ENCODE measurements at places on chromosomes 5 and 9.

DNA sequence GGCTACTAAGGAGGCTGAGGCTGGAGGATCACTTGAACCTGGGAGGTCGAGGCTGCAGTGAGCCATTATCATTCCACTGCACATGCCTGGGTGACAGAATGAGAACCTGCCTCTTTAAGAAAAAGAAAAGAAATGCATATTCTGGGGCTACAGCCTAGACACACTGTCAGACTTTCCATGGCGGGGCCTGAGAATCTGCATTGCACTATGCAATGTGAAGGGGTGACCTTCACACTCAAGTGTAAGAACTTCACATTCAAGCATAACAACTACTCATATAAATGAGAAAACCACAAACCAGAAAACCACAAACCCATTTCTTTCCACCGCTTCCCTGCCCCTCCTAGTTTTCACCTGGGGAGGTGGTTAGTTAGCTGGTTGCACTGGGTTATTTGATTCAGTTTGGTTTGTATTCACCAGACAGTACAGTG, 18.0 kb upstream of the FBP2 start:
- H3K4me3 ChIP-seq, result no peak overlapping the region
- H3K27ac ChIP-seq, result no peak overlapping the region
- H3K36me3 ChIP-seq, result no peaks in the 10 kb centered on the region
- no peaks in the 10 kb centered on the region for H3K27me3 ChIP-seq
- DNase-seq, result no peak

DNA sequence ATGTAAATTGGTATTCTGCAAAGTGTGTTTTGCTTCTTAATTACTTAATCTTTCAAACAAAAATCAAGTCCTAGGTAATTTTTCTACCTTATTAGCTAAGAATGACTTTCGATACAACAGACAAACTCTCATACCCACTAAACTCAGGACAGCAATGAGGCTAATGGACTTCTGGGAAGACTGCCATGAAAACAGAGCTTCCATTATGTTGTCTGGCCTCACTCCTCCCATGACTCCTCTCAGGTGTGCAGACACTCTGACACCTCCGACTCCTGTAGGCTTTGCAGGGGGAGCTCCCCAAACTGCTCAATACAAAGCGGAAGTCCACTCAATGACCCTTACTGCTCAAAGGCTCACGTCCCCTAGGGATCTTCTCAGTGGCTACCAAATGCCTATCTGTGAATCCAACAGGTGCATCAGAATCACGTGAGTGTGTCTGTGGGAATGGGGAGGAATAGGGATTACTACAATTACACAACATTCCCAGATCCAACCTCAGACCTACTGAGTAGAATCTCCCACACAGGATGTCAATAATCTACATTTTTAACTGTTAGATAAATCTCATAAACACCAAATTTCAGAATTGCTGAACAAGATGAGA, 289.9 kb downstream of the RAB3C start:
- H3K27ac ChIP-seq, result no peak overlapping the region
- no peaks in the 10 kb centered on the region for H3K27me3 ChIP-seq
- H3K4me1 ChIP-seq, result no peaks in the 10 kb centered on the region

DNA sequence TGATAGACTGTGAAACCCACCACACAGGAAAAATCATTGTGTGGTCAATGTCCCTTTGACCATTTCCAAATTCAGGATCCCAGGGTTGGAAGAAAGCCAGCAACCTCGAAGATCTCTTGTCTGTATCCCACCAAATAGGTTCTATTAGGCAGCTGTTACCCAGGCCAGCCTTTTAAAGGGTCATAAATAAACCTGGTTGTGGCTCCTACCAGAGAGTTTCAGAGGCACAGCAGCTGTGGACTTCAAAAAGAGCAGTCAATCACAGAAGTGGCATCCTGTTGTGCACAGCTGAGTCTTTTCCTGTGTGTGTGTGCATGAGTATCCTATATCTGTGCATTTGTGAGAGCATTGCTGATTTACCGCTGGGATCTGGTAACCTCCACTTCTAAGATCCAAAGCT, 23.7 kb upstream of the OR2S2 start:
- no peaks in the 10 kb centered on the region for H3K27me3 ChIP-seq
- DNase-seq, result no peak

- H3K27me3 ChIP-seq, result no peaks in the 10 kb centered on the region
- H3K36me3 ChIP-seq, result no peaks in the 10 kb centered on the region
- H3K4me3 ChIP-seq, result no peak overlapping the region
- DNase-seq, result no peak
- H3K27ac ChIP-seq, result no peak overlapping the region
These were observed 33.9 kb upstream of the TRIO start for GRCh38 chr5:14109041-14109747.

DNA sequence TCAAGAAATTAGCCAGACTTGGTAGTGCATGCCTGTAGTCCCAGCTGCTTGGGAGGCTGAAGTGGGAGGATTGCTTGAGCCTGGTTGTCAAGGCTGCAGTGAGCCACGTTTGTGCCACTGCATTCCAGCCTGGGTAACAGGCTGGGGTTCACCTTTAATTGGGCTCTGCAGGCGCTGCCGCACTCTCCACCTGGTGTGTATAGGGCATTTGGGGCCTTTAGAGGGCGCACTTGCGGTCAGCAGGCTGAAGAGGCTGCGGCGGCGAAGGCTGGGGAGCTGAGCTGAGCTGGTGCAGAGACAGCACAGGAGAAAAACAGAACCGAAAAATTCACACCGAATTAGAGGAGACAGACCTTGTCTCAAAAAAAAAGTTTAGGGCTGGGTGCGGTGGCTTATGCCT, 31.2 kb downstream of the CDK7 start:
- no peaks in the 10 kb centered on the region for H3K4me1 ChIP-seq
- H3K36me3 ChIP-seq, result no peaks in the 10 kb centered on the region
- H3K27ac ChIP-seq, result no peak overlapping the region
- no peak overlapping the region for H3K4me3 ChIP-seq
- DNase-seq, result no peak

DNA sequence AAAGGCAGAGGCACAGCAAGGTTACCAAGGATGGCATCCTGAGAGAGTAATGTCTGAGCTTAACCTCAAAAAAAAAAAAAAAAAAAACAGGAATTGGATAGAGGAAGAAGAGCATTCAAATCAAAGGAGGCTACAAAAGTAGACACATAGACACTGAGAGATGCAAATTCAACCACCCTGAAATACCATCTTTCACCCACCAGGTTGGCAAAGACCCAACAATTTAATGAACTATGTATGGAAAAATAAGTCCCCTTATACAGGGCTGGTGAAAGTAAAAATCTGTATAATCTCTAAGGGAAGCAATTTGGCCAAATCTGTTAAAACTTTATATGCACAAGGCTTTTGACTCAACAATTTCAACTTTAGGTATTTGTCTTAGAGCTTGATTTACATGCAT, 4.9 kb downstream of the NADK2 start:
- no peak overlapping the region for H3K27ac ChIP-seq
- H3K4me3 ChIP-seq, result no peak overlapping the region
- DNase-seq, result no peak

DNA sequence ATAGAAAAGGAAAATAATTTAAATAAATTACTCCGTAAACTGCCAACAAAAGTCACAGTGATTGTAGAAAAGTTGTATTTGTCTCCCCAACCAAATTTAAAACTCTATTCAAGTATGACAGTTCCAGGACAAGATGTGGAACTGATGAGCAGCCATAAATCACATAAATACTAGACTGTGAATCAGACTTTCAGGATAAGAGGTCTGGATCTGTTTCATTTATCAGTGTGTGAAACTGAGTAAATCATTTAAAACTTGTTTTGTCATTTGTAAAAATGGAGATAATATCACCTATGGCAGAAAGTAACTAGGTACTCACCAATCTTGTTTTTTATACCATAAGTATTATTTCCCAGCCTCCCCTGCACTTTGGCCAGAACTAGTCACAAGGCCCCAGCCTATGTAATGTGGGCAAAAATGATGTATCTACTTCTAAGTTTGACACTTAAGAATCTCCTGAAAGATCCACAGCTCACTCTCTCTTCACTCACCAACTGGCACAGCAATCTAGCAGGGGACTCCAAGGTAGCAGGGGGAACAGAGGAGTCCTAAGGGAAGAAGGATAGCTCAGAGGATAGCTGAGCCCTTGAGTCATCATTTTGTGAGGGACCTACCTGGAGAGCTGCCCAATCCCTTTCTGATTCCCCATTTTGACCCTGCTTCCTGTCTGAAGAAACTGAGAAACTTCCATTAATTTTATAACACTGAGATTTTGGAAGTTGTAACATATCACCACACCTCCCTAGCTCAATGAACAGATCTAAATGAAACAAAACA, 31.6 kb downstream of the TMEM161B start:
- H3K4me1 ChIP-seq, result no peaks in the 10 kb centered on the region
- no peaks in the 10 kb centered on the region for H3K27me3 ChIP-seq
- no peaks in the 10 kb centered on the region for H3K36me3 ChIP-seq
- no peak for DNase-seq
- H3K27ac ChIP-seq, result no peak overlapping the region
- no peak overlapping the region for H3K4me3 ChIP-seq

- no peaks in the 10 kb centered on the region for H3K4me1 ChIP-seq
- H3K27me3 ChIP-seq, result no peaks in the 10 kb centered on the region
- DNase-seq, result no peak
- no peaks in the 10 kb centered on the region for H3K36me3 ChIP-seq
- H3K4me3 ChIP-seq, result no peak overlapping the region
These were observed 10.3 kb downstream of the HK3 start for GRCh38 chr5:176888865-176889165.

DNA sequence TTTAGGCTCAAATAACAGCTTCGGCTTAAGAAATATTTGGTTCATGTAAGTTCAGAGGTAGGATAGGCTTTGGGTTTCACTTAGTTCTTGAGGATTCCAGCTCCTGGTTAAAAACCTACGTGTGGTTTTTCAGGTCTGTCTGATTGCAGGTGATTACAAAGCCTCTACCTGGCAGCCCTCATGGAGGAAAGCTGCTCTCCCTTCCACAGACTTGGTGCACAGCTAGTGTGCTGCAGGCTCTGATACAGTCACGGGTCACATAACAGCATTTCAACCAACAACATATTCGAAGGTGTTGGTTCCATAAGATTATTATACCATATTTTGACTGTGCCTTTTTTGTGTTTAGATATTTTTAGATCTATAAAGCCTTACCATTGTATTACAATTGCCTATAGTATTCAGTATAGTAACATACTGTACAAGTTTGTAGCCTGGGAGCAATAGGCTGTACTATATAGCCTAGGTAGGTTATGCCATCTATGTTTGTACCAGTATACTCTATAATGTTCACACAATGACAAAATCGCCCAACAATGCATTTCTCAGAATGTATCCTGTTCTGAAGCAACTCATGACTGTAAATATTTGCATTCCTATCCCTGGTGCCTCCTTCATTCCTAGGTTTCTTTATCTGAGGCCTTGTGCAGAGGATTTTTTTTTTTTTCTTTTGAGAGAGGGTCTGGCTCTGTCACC, 8.0 kb upstream of the DCP2 start:
- H3K27ac ChIP-seq, result no peak overlapping the region
- no peak overlapping the region for H3K4me3 ChIP-seq
- no peaks in the 10 kb centered on the region for H3K4me1 ChIP-seq
- H3K36me3 ChIP-seq, result no peaks in the 10 kb centered on the region
- H3K27me3 ChIP-seq, result no peaks in the 10 kb centered on the region

- no peak for DNase-seq
- no peaks in the 10 kb centered on the region for H3K4me1 ChIP-seq
- no peak overlapping the region for H3K4me3 ChIP-seq
- H3K36me3 ChIP-seq, result no peaks in the 10 kb centered on the region
- H3K27me3 ChIP-seq, result no peaks in the 10 kb centered on the region
- no peak overlapping the region for H3K27ac ChIP-seq
These were observed 42.6 kb downstream of the PSIP1 start for GRCh38 chr9:15468145-15468544.
